ENCODE measurements at places on chromosomes 2 and 18.
A peak's percentile ranks its signal among the peaks of the same experiment; 100 is the strongest.

GRCh38 chr2:235677276-235677788, 183.5 kb downstream of the AGAP1 start:
- DNase-seq: no peak

DNA sequence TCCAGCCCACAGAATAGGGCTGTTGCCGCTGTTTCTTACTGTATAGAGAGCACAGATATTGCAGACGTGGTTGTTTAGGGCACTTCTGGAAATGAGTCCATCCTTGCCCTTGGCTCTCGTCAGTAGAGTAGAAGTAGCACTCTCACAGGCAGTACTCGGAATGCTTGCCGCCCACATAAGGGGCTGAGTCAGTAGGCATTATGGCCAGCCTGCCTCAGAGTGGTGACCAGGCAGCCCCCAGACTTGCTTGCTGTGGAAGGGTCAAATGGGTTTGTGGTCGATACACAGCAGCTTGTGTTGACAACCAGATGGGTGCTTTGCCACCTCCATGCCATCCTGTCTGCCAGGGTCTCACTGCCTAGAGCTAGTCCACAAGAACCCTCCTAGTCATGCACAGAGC, 38.7 kb downstream of the PLEKHB2 start:
- no peak for DNase-seq

- DNase-seq: no peak
Measured at GRCh38 chr18:9992300-9992972, 78.6 kb downstream of the VAPA start.

GRCh38 chr18:60549338-60549960, 176.9 kb upstream of the MC4R start:
- peak; percentile 89 for DNase-seq

GRCh38 chr18:77321823-77322805, 72.5 kb downstream of the GALR1 start:
- DNase-seq: no peak
